ENCODE measurements at places on chromosomes 1 and 21. TPM values are rescaled to one million over a fixed set of nuclear protein-coding genes. Genes with fewer than 3 reads are reported as not detected.
A peak's percentile ranks its signal among the peaks of the same experiment; 100 is the strongest.

DNA sequence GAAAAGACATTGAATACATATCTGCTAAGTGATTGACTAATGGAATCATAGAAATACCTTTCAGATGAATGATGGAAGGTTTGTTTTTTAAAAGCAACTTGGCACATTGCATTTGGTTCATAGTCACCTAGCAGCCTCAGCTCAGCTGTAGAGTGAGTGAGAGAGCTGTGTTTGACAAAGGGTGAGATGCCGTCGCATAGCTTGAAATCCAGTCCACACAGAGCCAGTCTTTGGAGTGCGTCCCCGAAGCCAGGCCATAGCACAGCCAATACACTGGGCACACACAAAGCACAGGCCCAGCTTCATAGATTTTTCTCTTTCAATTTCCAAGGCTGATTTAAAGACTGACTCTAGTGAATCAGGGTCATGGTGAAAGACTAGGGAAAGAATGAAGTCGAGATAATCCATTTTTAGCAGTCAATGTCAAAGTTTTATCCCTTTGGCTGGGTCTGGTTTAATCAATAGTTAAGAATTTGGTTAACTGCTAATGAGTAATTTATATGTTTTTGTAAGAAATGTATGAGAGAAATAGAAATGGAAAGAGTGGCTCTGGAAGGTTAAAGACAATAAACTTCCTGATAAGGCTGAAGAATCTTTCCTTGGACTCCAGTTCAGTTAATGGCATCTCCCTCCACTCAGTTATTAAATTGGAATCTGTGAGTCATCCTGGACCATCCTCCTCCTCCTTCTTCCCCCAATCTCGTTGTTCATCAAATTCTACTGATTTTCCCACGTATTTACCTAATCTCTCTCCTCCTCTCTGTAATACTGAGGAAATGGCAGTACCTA lies 101.2 kb upstream of the IRF2BP2 start:
- no peak overlapping the region for H3K4me3 ChIP-seq
- DNase-seq = no peak
- peaks cover 2% of the 10 kb centered on the region for H3K36me3 ChIP-seq
- peaks cover 5% of the 10 kb centered on the region for H3K4me1 ChIP-seq

The TMPRSS2 gene
- not detected for total RNA-seq

The CADM3 gene
- total RNA-seq = not detected

DNA sequence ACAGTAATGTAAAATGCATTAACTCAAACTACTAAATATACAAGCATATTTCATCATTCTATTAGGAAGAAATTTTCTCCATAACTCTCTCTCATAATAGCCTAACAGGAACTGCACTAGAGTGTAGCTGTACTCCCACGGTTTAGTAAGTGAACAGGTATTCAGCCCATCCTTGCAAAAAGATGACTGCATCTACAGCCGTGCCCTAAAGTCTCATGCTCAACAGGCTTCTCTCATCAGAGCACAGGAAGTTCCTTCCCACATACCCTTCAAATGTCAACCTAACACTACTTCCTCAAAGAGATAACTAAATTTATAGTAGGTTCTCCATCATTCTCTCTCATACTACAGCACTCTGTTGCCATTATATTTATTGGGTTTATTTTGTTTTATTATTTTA lies 251.6 kb downstream of the AKT3 start:
- H3K27me3 ChIP-seq = no peaks in the 10 kb centered on the region
- peak overlapping the region; percentile 90 for H3K27ac ChIP-seq
- peaks cover 38% of the 10 kb centered on the region for H3K36me3 ChIP-seq
- H3K4me1 ChIP-seq = peaks cover 53% of the 10 kb centered on the region
- peak overlapping the region; percentile 30 for H3K4me3 ChIP-seq
- peak; percentile 69 for DNase-seq

The SELP gene
- total RNA-seq = 0.18 TPM

- H3K27me3 ChIP-seq = no peaks in the 10 kb centered on the region
- DNase-seq = no peak
- H3K4me1 ChIP-seq = peaks cover 28% of the 10 kb centered on the region
- no peaks in the 10 kb centered on the region for H3K36me3 ChIP-seq
Measured at GRCh38 chr1:235087906-235088305, 40.7 kb downstream of the TOMM20 start.

The MYBPH gene
- total RNA-seq = not detected

The DPH2 gene
- total RNA-seq = 39.8 TPM

GRCh38 chr1:19636065-19636464 lies 8.0 kb upstream of the NBL1 start:
- no peaks in the 10 kb centered on the region for H3K36me3 ChIP-seq
- no peak overlapping the region for H3K4me3 ChIP-seq
- no peak for DNase-seq
- no peaks in the 10 kb centered on the region for H3K4me1 ChIP-seq
- no peak overlapping the region for H3K27ac ChIP-seq
- H3K27me3 ChIP-seq = peaks cover 3% of the 10 kb centered on the region

DNA sequence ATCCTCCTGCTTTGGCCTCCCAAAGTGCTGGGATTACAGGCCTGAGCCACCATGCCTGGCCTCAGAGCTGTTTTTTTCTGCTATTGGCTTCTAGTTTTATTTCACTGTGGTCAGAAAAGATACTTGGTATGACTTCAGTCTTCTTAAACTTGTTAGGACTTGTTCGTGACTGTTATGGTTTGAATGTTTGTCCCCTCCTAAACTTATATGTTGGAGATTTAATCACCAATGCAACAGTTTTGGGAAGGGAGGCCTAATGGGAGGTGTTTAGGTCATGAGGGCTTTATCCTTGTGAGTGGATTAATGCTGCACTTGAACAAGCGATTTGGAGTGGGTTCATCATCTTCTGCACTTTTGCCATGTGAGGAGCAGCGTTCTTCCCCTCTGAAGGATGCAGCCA lies 24.5 kb upstream of the SOD1 start:
- no peaks in the 10 kb centered on the region for H3K27me3 ChIP-seq
- H3K36me3 ChIP-seq = peaks cover 4% of the 10 kb centered on the region
- no peak overlapping the region for H3K27ac ChIP-seq
- no peak overlapping the region for H3K4me3 ChIP-seq

- peaks cover 13% of the 10 kb centered on the region for H3K36me3 ChIP-seq
- H3K27me3 ChIP-seq = no peaks in the 10 kb centered on the region
- no peak overlapping the region for H3K27ac ChIP-seq
- H3K4me3 ChIP-seq = no peak overlapping the region
Measured at GRCh38 chr1:91765293-91765692, 120.7 kb downstream of the TGFBR3 start.

DNA sequence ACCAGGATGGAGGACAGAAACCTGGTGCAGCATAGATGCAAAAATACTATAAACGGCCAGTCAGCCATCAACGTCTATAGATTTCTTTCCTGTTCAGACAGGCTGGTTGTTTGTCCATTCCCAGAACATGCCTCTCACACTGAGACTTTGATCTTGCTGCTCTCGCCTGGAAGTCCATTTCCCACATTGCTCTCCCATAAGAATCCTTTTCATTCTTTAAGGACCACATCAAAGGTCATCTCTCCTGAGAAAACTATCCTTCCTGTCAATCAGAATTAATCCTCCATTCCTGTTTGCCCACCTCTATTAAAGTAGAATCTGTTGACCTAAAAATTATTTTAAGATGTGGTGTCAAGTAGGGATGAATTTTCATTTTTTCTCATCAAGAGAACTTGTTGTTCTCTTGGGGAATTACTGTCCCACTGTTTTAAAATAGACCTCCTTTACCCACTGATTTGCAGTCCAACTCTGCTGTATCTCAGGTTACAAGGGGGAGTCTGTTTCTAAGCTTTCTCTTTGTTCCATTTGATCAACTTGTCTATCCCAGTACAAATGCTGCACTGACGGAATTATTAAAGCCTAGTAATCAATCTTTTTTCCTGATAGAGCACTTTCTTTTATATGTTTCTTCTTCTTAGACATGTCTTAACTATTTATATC lies 172.7 kb downstream of the PATJ start:
- DNase-seq = no peak
- H3K4me3 ChIP-seq = no peak overlapping the region
- peaks cover 5% of the 10 kb centered on the region for H3K36me3 ChIP-seq
- H3K27ac ChIP-seq = no peak overlapping the region
- no peaks in the 10 kb centered on the region for H3K27me3 ChIP-seq

DNA sequence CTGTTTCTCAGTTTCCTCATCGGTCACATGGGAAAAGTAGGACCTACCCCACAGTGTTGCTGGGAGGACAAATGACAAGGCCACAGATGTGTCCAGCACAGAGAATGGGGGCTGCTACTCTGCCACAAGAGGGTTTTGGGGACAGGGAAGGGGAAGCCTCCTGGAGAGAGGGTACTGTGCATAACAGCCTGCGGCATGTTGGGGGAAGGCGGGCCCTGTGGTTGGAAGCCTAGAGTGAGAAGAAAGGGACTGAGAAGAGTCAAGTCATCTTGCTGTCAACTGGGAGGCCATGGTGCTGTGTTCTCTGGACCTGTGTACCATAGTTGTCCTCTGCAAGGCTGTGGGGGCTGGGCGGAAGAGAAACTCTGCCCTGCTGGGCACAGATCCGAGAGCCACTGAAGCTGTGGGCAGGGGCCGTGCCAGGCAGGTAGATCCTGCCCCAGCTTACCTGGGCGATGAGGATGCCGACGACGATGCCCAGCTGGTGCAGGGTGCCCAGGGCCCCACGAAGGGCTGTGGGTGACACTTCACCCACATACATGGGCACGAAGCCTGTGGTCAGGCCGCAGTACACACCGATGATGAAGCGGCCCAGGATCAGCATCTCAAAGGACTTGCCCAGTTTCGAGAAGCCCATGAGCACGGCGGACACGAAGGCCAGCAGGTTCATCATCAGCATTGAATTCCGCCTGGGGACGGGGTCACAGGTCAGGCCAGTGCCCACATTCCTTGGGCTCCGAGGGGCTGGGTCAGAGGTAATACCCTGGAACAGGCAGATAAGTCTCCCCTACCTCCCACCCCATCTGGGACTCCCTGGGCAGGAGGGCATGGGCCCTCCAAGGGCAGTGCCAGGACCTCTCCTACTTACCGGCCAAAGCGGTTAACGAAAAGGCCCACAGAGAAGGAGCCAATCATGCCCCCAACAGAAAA lies 28.2 kb downstream of the SLC2A1 start:
- peak overlapping the region; percentile 96 for H3K27ac ChIP-seq
- peaks cover 71% of the 10 kb centered on the region for H3K36me3 ChIP-seq
- DNase-seq = no peak
- H3K4me1 ChIP-seq = peaks cover 86% of the 10 kb centered on the region

DNA sequence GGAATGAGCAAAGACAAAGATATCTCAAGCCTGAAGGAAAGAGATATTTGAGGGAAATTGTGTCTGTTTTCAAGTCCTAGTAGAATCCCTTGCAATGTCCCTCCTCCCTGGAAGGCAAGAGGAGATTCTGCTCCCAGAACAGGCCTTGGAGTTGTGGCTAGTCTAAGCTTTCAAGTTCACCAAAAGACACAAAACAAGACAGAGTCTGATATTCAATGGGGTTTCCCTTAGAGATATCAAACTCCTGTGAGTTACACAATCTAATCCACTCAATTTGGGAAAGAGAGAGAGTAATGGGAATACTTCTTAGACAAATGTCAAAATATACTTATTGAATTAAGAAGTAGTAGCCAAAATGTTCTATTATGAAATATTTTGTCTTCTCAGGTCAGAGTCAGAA lies 162.8 kb upstream of the ADAMTS5 start:
- no peaks in the 10 kb centered on the region for H3K4me1 ChIP-seq
- no peak overlapping the region for H3K4me3 ChIP-seq

The ECM1 gene
- 1.3 TPM for total RNA-seq

The S100A7 gene
- total RNA-seq = not detected

DNA sequence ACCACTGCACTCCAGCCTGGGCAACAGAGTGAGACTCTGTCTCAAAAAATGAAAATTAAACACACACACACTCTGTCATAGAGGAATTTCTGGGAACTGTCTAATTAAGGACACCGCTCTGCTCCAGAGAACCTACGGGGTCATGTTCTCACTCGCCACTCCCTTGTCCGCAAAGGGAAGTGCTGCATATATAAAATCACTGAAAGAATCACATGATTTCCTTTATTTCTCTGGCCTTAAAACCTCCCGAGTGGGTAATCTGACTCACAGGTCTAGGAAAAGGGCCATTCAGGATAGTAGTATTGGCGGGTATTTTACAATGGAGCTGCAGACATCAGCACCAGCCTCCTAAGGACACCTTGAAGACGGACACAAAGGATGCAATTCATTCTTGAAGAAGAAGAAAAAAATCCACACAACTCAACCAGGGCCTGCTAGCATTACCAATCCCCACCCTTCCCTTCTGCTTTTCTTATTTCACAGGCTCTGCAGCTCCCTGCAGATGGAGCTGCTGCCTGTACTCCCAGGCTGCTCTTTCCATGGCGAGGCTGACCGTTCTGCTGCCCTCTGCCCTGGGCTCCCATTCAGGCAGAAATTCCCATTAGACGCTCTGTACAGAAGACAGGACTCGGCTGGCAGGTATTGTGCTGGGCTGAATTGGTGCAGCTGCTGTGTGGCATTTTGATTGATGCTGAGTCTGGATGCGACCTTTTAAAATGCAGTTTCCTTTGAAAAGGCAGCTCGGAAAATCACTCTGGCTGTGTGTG lies 53.3 kb upstream of the FAM89A start:
- H3K27me3 ChIP-seq = peaks cover 24% of the 10 kb centered on the region
- H3K27ac ChIP-seq = no peak overlapping the region
- DNase-seq = no peak
- no peaks in the 10 kb centered on the region for H3K36me3 ChIP-seq
- H3K4me1 ChIP-seq = no peaks in the 10 kb centered on the region

The LORICRIN gene
- total RNA-seq = not detected

DNA sequence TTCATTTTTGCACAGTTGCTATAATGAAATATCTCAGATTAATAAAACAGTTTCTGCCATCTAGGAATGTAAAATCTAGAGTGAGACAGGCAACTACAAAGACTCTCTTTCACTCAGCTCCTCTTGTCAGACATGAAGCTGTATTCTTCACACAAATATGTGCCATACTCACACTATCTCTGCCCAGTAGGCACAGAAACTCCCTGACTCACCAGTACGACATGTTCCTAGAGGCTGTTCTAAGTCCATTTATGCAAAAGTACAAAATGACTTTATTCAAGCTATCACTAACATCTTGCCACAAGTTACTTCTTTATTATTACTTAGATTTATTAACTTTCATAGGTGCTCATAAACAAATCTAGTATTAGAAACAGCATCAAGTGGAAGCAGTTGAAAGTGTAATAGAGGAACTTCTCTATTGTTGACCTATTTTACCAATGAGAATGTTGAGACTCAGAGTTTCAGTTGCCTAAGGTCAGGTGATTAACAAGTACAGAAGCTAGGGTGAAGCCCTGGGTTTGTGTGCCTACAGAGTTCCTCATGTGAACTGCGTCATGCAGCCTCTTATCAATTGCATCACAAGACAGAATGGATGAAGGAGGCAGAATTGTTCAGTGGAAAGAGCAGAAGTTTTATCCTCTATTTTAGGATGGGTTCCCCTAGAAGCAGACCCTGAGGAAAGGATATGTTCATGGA lies 98.9 kb downstream of the RGS2 start:
- H3K4me1 ChIP-seq = peaks cover 6% of the 10 kb centered on the region
- no peak for DNase-seq
- no peaks in the 10 kb centered on the region for H3K27me3 ChIP-seq
- no peak overlapping the region for H3K27ac ChIP-seq
- no peak overlapping the region for H3K4me3 ChIP-seq
- no peaks in the 10 kb centered on the region for H3K36me3 ChIP-seq
